Neural crest cell (in vitro differentiated cells): ENCODE measurements at places on chromosomes 13 and 19.

- DNase-seq, result peak; percentile 77
Observed at GRCh38 chr19:12801466-12802266, at the start of the genes PRDX2 and THSD8. TSS of gene PRDX2 (minus strand) at chr19:12801800. CDS start at chr19:12801261, 539 bp downstream. TSS of gene THSD8 (plus strand) at chr19:12802069. CDS start at chr19:12802072, 3 bp downstream.

- DNase-seq, result no peak
Observed at GRCh38 chr13:113048766-113049165, 56.8 kb upstream of the F7 start.

- peak; percentile 57 for DNase-seq
Observed at GRCh38 chr19:40613690-40614621, 12.8 kb downstream of the LTBP4 start.

- no peak for DNase-seq
Observed at GRCh38 chr13:80737513-80737912, 396.6 kb upstream of the SPRY2 start.

DNA sequence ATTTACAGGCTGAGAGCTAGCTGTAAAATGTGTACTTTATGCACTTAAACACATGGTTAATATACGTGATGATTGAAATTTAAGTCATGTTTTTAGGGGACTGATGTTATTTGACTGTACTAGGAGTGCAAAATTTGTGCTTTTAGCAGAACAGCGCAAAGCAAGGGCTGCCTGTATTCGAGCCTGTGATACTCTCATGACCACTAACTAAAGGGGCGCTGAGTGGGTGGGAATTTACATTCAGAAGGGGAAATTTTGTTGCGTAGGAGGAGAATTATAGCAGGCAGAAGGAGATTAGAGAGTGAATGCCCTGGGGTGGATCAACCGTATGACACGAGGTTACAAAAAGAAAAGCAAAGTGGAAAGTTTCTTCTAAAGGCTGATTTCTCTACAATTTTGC lies 271.8 kb upstream of the HTR2A start:
- no peak for DNase-seq

- no peak for DNase-seq
Observed at GRCh38 chr13:26225896-26226617, 3.9 kb upstream of the RNF6 start.

- no peak for DNase-seq
Observed at GRCh38 chr19:3398114-3398899, 31.9 kb downstream of the NFIC start.

- no peak for DNase-seq
Observed at GRCh38 chr13:99477493-99477892, 23.8 kb upstream of the TM9SF2 start.

DNA sequence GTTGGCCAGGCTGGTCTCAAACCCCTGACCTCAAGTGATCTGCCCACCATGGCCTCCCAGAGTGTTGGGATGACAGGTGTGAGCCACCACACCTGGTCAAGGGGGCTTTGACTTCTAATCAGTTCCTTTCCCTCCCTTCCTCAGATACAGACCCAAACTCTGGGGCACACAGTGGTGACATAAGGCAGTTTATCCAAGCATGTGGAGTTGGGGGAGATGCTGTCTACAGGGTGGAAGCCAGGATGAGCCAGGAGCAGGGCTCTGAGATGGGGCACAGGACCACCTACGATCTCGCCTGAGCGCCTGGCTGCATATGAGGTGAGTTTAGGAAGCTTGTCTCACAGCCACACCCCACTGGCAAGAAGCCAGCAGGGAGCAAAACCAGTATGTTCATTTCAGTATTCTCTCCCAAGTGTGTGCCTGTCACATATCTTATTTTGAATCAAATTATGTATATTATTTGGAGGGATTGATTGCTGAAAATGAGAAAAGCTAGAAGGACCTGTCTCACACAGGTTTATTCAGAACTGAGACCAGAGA lies 67.7 kb downstream of the KCTD15 start:
- no peak for DNase-seq

- DNase-seq, result no peak
Observed at GRCh38 chr13:67042556-67042955, 187.6 kb downstream of the PCDH9 start.

- no peak for DNase-seq
Observed at GRCh38 chr13:41196620-41197019, 2.3 kb upstream of the KBTBD7 start.

DNA sequence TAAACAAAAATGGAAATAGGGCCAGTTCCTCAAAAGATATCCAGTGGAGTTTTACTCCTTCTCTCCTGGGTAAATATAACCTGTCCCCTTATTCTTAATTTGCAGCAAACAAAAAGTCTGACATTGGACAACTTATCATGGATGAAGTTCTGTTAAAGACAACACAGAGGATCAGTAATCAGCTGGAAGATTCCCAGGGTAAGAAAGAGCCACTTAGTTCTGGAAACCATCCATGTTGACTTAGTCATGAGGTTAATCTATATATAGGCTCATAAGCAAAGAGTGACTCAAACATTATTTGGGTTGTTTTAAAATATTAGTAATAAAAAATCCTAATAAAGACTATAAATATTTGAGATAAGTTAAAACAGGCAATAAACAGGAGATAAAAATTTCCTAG lies 40.5 kb upstream of the EBPL start:
- DNase-seq, result no peak

GRCh38 chr19:33225458-33225926 lies at the start of gene SLC7A10:
TSS of gene SLC7A10 (minus strand) at chr19:33225850. CDS start at chr19:33225703, 147 bp downstream.
- no peak for DNase-seq

- DNase-seq, result no peak
Observed at GRCh38 chr13:99973808-99974185, 2.2 kb upstream of the ZIC5 start.

GRCh38 chr19:4360081-4360569 lies 16.8 kb downstream of the MPND start:
- DNase-seq, result no peak

GRCh38 chr19:5131031-5131505 lies 162.2 kb downstream of the KDM4B start:
- no peak for DNase-seq

DNA sequence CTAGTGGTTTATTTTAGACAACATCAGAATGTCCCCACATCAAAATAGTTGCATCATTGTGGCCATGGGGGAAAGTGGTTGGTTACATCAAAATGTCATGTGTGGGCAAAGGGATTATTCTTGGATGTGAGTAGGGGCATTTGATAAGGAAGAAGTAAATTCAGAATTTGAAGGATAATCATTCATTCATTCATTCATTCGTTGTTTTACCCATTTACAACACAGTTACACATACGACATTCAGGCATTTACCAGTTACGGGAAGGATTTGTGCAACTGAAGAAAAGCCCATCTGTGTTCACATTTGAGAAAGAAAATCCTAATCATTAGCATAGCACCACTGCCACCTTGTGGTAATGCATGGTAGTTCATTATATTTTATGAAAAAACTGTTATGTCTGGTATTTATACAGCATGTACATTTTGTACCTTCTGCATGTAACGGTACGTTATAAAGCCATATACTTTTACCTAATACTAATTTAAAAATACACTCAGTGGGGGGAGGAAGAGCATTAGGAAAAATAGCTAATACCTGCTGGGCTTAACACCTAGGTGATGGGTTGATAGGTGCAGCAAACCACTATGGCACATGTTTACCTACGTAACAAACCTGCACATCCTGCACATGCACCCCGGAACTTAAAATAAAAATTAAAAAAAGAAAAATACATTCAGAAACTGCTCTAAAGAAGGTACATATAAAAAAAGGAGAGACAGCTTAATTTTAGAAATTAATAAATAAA lies 62.1 kb downstream of the DGKH start:
- peak; percentile 52 for DNase-seq

- no peak for DNase-seq
Observed at GRCh38 chr19:677201-677600, 1.0 kb downstream of the FSTL3 start.

DNA sequence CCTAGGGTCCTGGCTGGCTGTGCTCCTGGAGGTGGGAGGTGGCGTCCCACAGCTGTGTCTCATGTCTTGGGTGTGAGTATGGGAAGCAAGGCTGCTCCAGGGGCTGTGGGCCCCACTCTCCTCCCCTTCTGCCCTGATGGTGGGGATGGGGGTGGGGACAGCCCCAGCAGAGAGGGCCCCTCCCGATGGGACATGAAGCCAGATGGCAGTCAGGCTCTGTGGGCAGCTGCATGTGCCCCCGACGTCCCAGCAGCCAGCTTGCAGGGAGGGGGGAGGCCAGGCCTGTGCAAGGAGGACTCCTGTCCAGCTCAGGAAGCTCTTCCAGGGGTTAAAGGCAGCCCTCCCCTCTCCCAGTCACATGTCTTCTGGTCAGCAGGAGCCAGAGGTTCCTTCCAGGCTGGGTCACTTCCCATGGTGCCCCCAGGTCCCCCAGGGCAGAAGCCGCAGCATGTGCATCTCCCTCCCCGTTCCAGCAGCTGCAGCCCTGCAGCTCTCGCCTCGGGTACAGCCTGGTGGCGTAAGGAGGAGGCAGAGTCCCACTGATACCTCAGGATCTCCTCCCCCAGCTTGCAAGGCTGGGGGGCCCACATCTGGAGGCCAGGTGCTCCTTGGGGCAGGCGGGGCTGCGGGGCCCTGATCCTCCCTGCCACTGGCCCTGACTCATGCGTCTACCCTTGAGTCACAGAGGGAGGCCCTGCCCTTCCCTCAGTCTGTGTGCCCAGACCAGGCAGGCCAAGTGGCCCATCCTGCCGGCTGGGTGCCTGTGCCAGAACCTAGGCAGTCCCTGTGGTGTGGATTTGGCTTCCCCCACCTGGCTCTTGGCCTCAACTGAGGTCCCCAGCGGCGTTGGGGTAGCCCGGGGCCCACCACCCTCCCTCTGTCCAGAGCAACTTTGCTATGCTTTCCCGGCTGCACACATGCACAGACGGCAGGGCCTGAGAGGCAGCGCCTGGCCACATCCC lies 13.0 kb downstream of the YIPF2 start:
- DNase-seq, result no peak

DNA sequence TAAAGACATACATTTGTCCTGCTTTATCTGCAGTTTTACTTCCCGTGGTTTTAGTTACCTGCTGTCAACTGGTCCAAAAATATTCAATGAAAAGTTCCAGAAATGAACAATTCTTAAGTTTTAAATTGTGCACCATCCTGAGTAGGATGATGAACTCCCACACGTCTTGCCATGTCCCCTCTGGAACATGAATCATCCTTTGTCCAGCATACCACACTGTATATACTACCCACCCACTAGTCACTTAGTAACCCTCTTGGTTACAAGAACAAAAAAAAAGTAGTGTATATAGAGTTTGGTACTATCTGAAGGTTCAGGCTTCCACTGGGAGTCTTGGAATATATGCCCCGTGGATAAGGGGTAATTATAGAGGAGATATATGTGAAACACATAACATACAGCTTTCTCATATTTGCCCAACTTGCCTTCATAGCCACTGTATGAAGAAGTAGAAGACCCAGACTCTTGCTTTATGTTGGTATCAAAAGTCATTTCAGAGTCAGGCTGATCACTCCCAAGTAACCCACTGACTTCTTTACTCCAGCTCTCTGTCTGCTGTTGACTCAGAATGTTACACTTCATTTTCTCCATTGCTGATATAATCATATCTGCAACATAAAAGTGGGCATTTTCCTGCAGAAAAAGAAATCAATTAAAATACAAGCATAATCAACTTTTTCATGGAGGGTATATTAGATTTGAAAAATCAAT lies 19.3 kb downstream of the RUBCNL start:
- DNase-seq, result no peak

DNA sequence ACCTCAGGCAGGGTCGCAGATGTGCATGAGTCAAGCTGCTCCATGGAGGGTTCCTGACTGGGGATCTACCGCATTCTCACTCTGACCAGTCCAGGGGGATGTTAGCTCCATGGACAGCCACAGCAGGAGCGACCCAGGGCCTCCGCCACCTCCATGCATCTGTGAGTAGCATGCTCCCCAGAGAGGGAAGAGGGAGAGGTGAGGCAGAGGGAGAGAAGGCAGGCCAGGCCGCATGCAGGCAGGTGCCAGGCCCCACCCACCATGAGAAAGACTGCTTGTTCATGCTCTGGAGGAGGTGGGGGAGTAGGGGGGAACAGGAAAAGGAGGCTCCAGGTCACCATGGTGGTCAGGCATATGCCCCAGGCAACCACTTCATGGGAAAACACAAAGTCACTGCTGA lies 20.3 kb downstream of the TUBA3C start:
- DNase-seq, result no peak

- DNase-seq, result no peak
Observed at GRCh38 chr19:8361921-8362793, 1.8 kb upstream of the ANGPTL4 start.

DNA sequence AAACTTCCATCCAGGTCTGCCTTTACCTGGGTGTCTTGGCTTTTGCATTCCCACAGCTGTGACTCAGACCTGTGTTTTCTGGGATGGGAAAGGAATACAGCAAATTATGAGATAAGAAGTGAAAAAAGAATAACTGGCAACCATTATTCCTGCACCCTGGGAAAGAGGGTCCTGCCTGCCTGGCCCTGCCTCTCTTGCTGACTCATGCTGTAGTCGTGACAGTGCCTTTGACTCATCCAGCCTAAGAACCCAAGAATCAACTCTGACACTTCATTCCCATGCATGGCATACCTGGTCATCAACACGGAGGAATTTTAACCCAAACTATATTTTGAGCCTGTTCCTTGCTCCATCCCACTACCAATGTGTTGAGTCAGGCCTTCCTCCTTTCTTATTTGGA lies 185.4 kb upstream of the SERP2 start:
- DNase-seq, result no peak

DNA sequence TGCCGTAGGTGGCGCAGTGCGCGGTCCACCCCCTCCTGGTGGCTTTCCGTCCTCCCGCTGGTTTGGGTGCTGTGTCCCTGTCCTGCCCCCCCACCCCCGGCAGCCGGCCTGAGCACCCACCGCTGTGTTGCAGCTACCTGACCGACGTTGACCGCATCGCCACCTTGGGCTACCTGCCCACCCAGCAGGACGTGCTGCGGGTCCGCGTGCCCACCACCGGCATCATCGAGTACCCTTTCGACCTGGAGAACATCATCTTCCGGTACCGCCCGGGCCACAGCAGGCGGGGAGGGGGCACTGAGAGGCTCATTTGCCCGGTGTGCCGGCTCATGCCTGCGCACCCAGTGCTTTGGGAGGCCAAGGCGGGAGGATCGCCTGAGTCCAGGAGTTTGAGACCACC lies 20.6 kb downstream of the GNA11 start:
- DNase-seq, result no peak

DNA sequence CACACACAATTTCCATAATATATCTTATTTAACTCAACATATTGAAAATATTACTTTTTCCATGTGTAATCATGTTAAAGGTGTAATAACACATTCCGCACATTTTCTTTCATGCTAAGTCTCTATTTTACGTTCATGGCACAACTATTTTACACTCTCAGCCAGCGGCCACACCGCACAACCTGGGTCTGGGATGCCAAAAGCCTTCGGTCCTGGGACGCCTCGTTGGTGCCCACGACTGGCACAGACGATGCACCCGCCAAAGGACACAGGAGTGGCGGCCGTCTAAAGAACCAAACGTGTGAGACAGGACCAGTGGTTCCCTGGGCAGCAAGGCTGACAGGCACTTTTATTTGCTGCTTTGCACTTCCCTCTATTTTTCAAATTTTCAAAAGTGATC lies 10.0 kb upstream of the PROZ start:
- DNase-seq, result no peak

DNA sequence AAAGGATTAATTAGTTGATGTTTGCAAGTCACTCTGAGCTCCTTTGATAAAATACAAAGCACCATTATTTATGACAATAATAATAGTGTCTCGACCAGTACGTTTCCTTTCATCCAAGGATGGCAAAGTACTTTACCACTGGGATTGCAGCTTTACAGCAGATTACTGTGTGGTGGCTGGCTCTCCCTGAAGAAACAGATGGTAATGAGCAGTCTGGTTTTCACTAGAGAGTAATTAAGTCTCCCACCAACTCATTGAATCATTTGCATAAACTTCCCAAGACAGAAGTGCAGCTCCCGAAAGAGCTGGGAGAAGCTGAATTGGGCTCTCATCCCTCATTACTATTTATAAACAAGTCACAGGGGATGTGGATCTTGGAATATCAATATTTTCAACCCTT lies 48.7 kb downstream of the KLF5 start:
- DNase-seq, result no peak
